ENCODE measurements at places on chromosomes 2 and 18.

DNA sequence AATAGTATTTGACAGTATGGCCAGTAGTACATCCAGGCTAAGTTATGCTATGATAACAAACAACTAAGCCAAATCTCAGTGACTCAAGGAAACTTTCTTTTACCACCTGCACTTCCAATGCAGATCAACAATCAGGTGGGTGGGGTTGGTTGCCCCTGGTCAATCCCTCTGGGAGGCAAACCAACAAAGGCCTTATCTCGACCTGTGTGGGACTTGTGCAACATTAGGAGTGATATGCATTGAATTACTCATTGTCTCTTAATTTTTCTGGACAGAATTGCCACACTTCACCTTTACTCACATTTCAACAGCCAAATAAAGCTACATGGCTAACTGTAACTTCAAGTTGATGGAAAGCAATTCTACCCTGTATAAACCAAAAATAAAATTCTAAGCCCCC lies 1049.3 kb upstream of the CDH2 start:
- no peak for DNase-seq

- no peak for DNase-seq
Measured at GRCh38 chr2:151973901-151974199, 125.0 kb downstream of the CACNB4 start.

GRCh38 chr2:63053081-63053888 lies 2.7 kb downstream of the OTX1 start:
- DNase-seq: no peak

- no peak for DNase-seq
Measured at GRCh38 chr18:53115876-53116585, 776.0 kb downstream of the DCC start.

DNA sequence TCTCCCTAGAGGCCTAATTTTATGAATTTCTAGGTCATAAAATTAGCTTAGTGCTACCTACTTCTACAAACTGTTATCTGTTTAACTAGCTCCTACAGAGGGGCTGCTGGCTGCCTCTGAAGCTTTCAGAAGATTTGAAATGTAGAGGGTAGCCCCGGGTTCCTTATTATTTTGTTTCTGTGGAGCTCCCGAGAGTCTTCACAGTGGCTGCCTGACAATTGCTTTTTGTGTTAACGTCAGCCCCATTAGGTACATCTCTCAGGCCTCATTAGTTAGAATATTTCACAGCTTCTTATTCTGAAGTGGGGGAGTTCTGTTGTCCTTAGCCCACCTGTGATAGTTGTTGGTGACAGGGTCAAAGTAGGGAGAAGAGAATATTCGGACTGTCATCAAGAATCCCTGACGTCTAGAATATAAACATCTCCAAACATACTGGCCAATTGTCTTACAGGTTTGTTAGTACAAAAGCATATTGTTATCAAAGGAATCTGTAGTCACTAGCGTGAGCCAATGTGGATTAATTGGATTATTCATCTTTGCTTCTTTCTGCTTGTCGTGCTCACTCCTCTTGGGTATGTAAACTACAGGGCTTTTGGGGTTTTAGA lies 77.5 kb downstream of the DIS3L2 start:
- DNase-seq: no peak

- DNase-seq: no peak
Measured at GRCh38 chr2:137981112-137981656, 16.9 kb downstream of the HNMT start.

DNA sequence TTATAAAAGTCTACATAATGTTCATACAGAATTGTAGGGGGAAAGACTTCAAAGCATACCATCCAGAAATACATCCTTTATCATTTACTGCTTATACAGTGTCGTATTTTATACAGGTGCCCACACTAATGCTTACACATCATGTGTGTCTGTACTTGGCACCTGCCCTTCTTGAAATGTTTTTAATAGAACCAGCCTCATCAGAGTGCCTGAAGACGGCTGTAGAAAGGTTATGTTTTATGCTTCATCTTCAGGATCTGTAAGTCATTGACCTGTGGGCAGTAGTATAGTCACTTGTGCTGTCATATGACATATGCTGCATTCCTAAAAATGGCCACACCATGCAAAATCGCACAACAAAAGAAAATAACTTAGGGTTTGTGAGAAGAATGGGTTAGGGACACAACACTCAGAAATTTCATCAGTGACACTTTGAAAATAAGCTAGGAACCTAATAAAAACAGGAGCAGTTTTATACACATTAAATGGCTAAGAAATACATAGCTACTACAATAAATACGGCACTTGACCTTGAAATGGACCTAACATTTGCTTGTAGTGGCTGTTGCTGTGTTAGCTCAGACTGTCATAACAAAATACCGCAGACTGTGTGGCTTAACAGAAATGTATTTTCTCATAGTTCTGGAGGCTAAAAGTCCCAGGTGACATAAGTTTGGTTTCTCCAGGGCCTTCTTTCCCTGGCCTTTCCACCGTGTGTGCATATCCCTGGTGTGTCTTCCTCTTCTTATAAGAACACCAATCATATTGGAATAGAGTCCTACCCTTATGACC lies 112.6 kb downstream of the CERS6 start:
- no peak for DNase-seq

DNA sequence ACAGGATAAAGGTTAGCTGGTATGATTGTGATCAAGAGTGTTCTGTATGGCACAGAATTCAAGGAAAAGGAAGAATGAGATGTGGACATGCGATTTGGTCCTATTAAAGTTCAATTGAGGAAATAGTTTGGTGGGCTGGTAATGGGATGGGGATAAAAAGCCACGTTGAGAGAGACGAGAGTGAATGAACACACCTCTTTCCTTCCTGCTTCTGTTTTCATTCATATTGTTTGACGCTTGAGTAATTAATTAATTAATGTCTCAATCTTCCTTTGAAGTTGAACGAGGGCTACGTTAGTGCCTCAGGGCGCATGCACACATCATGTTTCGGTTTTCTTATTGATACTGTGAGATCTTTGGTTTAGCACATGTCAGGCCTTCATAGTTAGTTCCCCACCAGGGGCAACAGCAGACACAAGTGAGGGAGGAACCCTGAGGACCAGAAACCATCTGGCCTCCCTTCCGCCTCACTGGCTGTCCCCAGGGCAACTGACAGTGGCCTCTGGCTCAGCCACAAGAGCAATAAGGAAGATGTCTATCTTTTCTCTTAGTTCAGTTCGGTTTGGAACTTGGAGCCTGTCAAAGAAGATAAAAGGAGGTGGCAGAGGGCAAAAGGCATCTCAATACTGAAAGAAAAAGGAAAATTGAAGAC lies 116.0 kb downstream of the LIPG start:
- DNase-seq: no peak

Measured in right forelimb (tissue), 1 donor.